ENCODE measurements at places on chromosomes 6 and 20.

DNA sequence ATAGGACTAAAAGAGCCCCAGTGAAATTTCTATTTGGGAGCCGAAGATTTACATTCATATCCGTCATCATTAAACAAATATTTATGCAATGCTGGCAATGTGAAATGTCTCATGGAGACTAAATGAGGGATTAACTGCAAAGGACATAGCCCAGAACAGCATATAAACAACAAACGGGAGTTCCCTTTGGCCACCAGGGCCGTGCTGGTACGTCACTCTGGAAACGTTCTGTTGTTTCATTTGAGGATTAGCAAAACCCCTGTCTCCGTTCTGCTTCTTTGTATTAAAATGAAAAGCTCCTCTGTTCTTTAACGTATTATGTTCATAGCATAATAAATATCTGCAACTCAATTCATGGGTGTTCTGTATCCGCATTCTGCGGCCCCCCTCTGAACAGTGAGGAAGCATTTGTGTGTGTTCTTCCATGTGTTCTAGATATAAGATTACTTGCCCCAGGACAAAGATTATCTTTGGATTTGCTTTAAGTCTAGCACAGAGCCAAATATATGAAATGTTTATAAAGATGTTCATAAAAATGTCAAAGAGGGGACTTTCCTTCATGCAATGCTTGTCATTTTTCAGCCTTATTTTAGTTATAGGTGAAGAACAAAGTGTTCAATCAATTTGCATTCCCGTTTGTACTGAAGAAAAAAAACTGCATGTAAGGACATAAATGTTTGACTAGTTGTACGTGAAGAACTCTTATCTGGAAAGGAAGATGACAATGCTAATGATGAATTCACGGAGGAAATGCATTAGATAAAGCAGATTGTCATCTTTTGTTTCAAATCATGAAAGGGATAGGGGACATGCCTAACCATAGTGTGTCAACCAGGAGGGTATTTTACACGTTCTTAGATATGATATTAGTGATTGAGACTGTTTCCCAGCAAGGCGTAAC is 90.0 kb upstream of the TNFAIP3 start:
- no peak for DNase-seq

DNA sequence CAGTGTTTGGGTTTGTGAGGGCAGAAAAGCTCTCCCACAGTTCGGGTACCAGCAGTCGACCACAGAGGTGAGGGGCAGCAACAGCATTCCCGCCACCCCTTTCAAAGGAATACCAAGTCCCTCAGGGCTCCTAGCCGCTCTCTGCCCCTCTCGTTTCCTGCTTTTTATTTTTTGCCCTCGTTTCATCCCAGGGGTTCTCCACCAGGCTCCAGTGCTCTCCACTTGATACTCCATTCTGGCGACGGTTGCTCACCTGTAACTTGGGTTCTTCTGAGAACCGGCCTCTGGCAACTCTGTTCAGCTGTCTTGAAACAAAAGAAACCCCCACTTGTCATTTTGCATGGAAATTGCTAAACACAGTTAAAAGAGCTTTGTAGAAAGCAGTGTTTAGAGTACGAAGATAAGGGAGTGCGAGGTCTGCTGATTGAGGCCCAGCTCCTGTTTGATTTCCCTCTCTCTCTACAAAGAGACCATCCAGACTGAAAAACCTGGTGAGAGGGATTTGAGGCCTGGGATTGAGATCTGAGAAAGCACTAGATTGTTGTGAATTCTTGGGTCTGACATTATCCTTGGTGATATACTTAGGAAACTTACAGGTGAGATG is 28.7 kb downstream of the IGF2R start:
- no peak for DNase-seq

DNA sequence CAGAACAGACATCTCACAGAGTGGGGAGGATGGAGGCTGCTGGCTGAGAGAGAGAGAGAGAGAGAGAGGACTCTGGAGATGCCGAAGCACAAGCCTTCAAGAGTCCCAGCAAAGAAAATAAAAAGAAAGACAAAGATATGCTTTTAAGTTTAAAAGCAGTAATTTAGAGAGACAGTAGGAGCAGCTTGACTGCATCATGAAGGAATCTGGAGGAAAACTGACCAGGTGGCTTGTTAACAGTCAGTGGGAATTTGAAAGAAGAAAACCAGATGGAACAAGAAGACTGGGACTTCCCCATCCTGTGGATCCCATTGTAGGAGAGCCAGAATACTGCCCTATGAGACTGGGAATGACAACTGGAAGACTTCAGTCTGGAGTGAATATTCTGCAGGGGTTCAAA is 46.3 kb upstream of the PLN start:
- DNase-seq: no peak

DNA sequence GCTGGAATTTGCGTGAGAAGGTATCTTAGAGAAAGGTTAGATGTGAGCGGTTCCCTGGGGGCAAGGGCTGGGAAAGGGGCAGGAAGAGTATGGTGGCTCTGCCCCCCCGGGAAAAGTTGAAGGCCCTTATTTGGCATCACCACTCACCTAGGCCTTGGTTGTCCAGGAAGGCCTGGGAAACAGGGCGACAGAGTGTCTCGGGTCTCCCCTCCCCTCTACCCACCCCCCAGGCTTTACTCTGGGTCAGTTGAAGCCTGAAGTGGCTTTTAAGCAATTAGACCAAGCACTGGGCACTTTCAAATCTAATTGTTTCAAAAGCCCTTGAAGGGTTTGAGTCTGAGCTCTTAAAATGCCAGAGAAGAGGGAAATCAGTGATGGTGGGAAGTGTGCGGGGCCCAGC is 30.2 kb upstream of the FOXP4 start:
- no peak for DNase-seq

DNA sequence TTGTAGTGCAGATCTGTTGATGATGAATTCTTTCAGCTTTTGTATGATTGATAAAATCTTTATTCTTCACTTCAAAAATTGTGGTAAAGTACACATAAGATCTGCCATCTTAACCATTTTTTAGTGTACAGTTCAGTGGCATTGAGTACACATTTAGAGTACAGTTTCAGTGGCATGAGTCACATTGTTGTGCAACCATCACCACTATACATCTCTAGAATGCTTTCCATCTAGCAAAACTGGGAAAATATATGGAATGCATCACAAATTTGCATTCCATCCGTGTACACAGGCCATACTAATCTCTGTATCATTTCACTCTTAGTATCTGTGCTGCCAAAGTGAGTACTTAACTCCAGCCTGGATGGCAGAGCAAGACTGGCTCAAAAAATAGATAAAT is 28.7 kb downstream of the SIRPD start:
- no peak for DNase-seq

All from stimulated activated CD4-positive, alpha-beta T cell treated with anti-CD3 and anti-CD28 coated beads, Interleukin-1b, Interleukin-23, amount 100 ng/mL, for 1 hour (primary cell).